H9 (cell line): ENCODE measurements at places on chromosomes 13 and 19.

GRCh38 chr19:31177246-31177645, 172.0 kb downstream of the TSHZ3 start:
- DNase-seq, result peak; percentile 14

GRCh38 chr19:28874742-28875141, 338.2 kb downstream of the UQCRFS1 start:
- no peak for DNase-seq

DNA sequence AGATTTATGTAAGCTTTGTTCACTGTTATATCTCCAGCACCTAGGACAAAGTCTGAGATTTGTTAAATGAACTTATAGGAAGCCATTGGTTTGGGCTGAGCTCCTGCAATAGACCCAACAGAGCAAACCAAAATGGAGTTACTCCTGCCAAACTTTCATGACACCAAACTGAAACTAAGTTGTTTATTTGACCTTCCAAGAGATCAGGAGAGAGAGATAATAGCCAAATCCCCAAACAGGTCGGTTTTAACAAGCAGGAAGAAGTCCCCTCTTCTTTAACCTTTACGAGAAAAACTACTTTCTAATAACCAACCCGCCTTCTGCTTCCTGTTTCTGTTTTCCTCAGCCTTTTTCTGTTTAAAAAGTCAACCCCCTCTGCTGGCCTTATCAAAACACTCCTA, 54.9 kb upstream of the ATP12A start:
- no peak for DNase-seq

GRCh38 chr13:76439546-76439945, 446.7 kb downstream of the KCTD12 start:
- DNase-seq, result no peak
